ENCODE measurements at places on chromosomes 11 and 22.

DNA sequence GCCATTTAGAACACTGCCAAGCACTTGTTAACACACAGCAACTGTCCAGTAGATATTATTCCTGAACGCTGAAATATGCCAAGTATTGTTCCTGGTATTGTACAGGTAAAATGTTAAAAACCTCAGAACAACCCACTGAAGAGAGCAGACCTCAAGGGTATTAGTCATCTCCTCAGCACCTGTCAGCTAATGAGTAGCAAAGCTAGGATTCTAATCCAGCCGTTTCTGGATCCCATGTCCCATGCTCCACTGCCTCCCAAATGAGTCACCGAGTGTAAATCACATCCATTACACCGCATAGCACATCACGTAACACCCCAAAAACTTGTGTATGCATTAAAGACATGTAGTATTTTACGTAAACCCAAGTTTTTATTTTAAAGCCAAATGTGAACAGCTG is 705.4 kb upstream of the TENM4 start:
- H3K4me1 ChIP-seq = no peaks in the 10 kb centered on the region
- peak overlapping the region; percentile 98 for H3K27ac ChIP-seq
- no peak overlapping the region for H3K4me3 ChIP-seq
- H3K27me3 ChIP-seq = no peaks in the 10 kb centered on the region

GRCh38 chr11:86477495-86478155 is 102.9 kb downstream of the CCDC81 start:
- H3K36me3 ChIP-seq = no peaks in the 10 kb centered on the region
- H3K27me3 ChIP-seq = no peaks in the 10 kb centered on the region
- peaks cover 2% of the 10 kb centered on the region for H3K4me1 ChIP-seq
- H3K27ac ChIP-seq = peak overlapping the region; percentile 35
- no peak overlapping the region for H3K4me3 ChIP-seq
- DNase-seq = peak; percentile 23

- H3K4me3 ChIP-seq = no peak overlapping the region
- peaks cover 1% of the 10 kb centered on the region for H3K4me1 ChIP-seq
- no peaks in the 10 kb centered on the region for H3K36me3 ChIP-seq
- peaks cover 69% of the 10 kb centered on the region for H3K27me3 ChIP-seq
- H3K27ac ChIP-seq = no peak overlapping the region
Observed at GRCh38 chr11:44338026-44338425, 28.1 kb upstream of the ALX4 start.

- H3K27me3 ChIP-seq = peaks cover 22% of the 10 kb centered on the region
- DNase-seq = peak; percentile 79
- no peaks in the 10 kb centered on the region for H3K36me3 ChIP-seq
Observed at GRCh38 chr22:43377896-43378704, 33.7 kb upstream of the MPPED1 start.

GRCh38 chr22:37427135-37427710 is at the start of gene ELFN2:
ELFN2 (minus strand) TSS chr22:37427479; CDS start chr22:37375534, 51,945 bp downstream.
- H3K4me1 ChIP-seq = peaks cover 63% of the 10 kb centered on the region
- peak within 1 kb of the TSS; percentile 34 for H3K27ac ChIP-seq
- H3K36me3 ChIP-seq = no peaks in the 10 kb centered on the region
- DNase-seq = peak; percentile 49

GRCh38 chr22:45510376-45511232 is 7.9 kb downstream of the FBLN1 start:
- peaks cover 64% of the 10 kb centered on the region for H3K4me1 ChIP-seq
- DNase-seq = peak; percentile 66
- H3K27me3 ChIP-seq = no peaks in the 10 kb centered on the region
- peak overlapping the region; percentile 10 for H3K4me3 ChIP-seq
- H3K27ac ChIP-seq = peak overlapping the region; percentile 74

DNA sequence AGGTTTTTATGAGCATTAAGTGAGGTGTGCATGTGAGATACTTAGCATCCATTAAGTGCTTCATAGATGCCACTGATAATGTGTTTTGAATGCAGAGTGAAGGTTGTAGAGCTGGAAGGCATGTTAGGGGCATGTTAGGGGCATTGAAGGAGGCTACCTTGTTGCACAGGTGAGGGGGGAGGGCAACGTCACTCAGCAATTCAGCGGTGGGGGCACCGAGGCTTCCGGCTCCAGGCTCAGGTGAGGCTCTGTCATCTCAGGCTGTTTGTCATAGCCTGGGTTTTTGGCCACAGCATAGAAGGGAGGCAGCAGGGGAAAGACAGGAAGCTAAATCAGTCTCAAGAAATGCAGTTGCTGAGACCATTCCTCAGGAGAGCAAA is 299.0 kb downstream of the NTM start:
- peaks cover 2% of the 10 kb centered on the region for H3K4me1 ChIP-seq
- H3K4me3 ChIP-seq = no peak overlapping the region
- no peak overlapping the region for H3K27ac ChIP-seq
- H3K27me3 ChIP-seq = peaks cover 10% of the 10 kb centered on the region
- no peak for DNase-seq
